ENCODE measurements at places on chromosomes 12 and 14.

DNA sequence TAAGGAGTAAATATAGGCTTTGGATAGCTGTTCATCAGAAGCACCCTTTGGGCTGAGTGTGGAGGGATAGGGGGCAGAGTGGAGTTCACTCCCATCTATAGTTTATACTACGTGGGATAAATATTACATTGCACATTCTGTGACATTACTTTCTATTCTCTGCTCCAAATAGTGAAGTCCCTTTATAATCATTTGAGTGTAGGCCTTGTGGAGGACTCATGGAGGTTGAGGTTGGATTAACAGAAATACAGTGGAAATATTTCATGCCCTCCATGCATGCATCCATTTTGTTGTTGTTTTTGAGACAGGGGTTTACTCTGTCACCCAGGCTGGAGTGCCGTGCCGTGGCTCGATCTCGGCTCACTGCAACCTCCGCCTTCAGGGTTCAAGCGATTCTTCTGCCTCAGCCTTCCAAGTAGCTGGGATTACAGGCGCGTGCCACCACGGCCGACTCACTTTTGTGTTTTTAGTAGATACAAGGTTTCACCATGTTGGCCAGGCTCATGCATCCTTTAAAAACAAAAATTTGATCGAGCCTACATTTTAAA lies 1.4 kb downstream of the CHPT1 start:
- no peak for DNase-seq

GRCh38 chr12:123107926-123108681 lies 42.8 kb downstream of the PITPNM2 start:
- no peak for DNase-seq

- no peak for DNase-seq
Observed at GRCh38 chr12:93468008-93468371, 676 bp downstream of the MRPL42 start.

DNA sequence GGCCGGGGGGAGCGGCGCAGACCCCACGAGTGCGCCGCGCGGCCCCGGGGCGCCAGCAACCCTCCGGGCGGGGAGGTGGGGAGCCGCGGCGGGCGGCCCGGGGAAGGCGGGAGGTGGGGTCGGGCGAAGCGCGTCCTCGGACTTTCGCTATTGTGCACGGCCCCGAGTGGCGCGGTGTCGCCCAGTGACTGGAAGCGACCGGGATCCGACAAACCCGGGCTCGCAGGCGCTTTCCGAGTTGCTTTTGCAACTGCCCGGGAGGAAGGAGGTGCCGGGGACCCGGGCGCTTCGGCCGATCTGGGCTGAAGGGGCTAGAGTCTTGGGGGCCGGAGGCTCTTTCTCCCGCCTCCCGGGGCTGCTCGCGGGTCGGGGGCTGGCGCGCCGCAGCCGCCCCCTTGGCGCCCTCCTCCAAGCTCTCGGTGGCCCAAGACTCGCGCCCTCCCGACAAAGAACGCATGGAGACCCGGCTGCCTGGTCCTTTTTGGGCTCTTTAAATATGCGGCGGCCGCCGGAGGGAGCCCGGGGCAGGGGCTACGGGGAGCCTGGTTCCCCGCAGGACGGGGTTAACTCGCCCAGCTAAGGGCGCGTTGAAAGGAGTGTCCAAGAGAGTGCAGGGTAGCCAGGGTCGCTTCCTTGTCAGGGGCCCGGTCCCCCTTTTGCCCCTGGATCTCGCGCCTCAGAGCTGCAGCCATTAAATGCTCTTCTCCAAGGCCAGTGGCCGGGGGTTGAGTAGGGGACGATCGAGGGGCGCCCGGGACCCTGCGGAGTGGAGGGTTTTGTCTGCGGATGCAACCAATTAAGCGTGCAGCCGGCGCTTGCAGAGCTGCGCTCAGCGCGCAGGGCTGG lies 1.4 kb downstream of the HMGA2 start:
- no peak for DNase-seq

Measured in activated CD4-positive, CD25-positive, alpha-beta regulatory T cell (primary cell).